Right ventricle myocardium superior (tissue), 1 donor: ENCODE measurements at places on chromosomes 5 and 9.

DNA sequence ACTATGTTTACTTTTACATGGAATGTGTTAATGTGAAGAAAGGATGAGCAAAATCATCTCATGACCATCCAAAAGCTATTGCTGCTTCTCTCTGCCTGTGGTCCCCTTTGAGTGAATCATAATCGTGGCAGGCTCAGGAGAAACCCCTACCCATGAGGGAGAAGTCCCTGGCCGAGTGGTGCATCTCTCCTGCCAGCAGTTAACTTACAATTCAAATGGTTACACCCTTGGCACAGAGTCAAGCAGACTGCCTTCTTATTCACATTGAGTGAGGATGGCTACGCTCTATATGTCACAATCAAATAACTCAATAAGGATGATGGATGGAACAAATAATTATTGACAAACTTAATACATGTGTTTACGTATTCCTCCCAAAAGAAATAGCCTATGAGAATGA lies 179.1 kb downstream of the FGF1 start:
- DNase-seq, result no peak

- no peak for DNase-seq
Measured at GRCh38 chr9:133830310-133830709, 92.2 kb upstream of the SARDH start.

DNA sequence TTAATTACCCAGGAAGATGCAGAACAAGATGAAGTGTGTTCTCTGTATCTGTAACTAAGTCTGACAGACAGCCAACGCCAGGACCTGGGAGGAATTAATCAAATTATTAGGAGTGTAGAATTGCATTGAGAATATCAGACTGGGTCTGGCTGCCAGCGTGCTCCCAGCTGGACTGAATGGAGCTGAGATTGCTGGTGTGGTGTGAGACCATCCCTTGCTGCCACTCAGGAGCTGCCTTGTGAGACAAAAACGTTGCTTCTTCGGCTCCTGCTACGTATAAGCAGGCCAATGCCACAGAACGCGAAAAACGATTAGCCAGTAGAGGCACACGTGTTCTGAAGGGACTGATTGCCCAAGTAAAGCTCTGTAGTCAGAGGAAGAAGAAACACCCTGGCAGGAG lies 66.8 kb downstream of the AMBP start:
- DNase-seq, result no peak

DNA sequence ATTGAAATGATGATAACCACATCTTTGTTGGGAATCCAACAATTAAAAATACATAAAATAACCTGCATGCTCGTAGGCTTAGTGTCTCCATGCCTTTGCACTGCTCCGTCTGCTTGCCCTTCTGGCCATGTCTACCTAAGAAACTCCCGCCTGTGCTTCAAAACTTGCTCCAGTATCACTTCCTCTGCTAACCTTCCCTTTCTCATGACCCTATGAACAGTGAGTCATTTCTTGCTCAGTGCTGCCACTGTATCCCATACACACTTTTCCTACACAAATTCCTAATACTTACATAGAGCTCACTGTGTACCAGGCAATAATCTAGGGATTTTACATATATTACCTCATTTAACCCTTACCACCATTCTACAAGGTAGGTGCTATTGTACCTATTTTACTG lies 33.5 kb downstream of the TMEM245 start:
- DNase-seq, result no peak

GRCh38 chr9:79583952-79584654 lies 12.3 kb downstream of the TLE4 start:
- peak; percentile 66 for DNase-seq

DNA sequence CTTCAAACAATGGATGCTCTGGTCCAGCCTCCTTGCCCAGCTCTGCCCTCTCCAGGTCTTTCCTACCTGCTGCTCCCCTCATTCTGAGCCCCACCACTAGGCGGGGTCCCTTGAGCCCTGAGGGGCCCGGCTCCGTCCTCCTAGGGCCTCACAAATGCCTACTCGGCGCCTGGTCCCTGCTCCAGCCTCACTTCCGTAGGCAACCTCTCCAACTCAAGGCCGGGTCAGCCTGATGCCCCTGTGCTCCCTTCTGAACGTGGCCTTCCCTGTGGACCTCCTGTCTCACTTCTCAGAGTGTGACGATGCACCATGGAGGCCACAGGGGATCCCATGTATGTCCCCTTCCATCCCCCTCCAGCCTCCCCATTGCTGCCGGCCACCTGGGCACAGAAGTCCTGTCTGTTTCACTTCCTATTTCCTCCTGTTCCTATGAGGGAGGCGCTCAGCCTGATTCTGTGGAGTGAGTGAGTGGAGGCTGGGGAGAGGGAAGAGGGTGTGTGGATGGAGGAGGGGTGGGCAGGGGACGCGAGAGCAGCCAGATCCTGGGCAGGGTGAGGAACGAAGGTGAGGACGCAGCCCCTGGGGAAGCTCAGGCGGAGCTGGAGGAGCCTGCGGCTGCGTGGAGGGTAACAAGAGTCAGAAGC lies 127.2 kb upstream of the FAM120A start:
- no peak for DNase-seq

GRCh38 chr9:16996901-16997491 lies 126.5 kb upstream of the BNC2 start:
- no peak for DNase-seq
